Testis (tissue), 5 donors: ENCODE measurements at places on chromosomes 13 and 19.

GRCh38 chr19:52527956-52528351 is 486 bp downstream of the ZNF808 start:
- DNase-seq: no peak

- peak; percentile 75 for DNase-seq
Observed at GRCh38 chr13:27954406-27954851, 14.7 kb downstream of the CDX2 start.

- peak; percentile 70 for DNase-seq
Observed at GRCh38 chr19:17424743-17425365, 5.0 kb downstream of the MVB12A start.

DNA sequence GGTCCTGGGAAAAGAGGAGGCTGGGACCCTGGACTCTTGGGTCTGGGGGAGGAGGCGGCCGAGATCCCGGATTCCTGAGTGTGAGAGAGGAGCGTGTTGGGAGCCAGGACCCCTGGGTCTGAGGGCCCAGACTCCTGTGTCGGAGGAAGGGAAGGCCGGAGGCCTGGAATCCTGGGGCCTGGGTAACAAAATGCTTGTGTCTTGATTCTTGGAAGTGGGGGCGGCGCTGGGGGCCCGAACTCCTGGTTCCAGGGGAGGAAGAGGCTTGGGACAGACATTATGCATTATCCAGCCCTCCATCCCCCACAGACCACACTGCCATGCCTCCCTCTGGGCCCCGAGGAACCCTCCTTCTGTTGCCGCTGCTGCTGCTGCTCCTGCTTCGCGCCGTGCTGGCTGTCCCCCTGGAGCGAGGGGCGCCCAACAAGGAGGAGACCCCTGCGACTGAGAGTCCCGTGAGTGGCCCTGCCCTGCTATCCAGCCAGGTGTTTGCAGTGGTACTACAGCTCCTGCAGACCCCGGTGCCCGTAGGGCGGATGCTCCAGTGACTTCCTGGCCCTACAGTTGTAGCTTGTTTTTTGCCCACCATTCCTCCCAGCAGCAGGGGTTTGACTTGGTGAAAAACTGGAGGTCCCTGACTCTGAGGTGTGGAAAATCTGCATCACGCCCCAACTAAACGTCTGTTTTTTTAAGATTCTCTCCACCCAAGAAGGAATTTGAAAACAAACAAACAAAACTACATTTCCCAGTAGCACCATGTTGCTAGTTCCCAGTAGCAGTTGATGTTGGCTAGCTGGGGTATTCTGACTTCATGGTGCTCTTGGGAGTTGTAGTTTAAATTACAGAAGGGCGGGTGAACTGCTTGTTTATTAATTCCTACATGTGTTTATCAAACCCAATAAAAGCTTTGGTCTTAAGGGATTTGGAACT is 630 bp downstream of the NUCB1 start:
- DNase-seq: no peak

DNA sequence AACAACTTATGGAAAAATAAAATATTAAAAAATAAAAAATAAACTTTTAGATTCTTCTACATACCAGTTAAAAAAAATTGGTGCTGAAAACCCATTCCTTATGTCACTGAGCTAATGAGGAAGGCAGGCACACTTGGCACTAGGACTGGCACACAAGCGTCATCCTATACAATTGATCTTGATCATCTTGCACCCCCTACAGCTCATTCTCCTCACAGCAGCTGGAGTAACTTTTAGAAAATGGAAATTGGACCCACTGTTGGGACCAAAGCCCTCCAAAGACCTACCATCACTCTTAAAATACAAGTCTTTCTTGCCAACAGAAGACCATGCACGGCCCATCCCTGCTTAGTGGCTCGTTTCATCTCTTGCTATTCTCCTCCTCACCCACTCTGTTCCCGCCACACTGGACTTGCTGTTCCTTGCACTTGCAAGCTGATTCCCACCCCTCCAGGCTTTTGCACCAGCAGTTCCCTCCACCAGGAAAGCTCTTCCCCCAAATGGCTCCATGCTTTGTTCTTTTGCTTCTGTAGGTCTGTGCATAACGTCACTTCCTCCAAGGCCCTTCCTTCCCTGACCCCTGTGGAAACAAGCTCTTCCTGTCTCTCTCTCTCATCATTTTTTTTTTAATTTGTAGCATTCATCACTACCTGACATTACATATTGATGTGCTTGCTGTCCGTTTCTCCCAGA is 11.6 kb downstream of the CTU1 start:
- no peak for DNase-seq

- no peak for DNase-seq
Observed at GRCh38 chr13:28574617-28575142, 79.8 kb upstream of the FLT1 start.

DNA sequence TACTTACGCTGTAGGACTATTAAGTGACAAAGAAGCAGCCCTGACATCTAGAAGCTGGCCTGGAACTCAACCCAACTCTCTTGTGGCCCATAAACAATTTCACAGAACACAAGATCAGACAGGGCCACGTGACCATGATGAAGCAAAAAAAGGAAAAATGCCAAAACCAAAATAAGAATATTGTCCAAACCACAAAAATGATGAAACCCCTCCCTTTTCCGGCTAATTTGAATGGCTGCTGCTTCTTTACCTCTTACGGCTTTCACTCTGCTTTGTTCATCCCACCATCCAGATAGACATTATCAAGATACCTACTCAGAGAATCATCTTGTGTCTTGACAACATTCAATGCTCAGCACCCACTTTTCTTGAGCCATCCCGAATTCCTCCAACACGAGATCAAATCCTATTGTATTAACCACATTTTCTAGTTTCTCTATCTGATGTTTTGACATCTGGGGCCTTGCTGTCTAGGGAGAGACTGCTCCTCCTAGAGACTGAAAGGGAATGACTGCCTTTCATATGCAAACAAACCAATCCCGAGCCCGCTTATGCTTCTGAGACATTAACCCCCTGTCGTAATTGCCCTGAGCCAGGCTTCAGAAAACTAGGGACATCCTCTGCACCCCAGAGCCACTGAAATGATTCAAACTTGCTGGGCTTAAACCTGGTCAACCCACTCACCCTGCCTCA is 186.3 kb downstream of the TDRD3 start:
- no peak for DNase-seq

DNA sequence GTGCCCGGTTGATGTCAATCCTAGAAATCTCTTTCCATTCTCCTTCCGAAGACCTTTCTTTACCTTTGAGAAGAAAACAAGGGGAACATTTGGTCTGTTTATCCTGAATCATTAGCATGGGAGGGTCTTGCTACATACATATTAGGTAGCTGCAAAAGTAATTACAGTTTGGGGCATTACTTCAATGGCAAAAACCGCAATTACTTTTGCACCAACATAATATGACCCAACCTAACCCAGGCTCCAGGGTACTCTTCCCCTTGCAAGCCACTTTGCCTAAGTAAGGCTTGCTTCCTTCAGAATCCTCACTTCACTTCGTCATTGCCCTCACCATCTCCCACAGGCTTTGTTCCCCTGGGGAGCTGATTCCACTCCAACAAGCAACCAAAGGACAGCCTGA is 662.7 kb downstream of the DIAPH3 start:
- no peak for DNase-seq

DNA sequence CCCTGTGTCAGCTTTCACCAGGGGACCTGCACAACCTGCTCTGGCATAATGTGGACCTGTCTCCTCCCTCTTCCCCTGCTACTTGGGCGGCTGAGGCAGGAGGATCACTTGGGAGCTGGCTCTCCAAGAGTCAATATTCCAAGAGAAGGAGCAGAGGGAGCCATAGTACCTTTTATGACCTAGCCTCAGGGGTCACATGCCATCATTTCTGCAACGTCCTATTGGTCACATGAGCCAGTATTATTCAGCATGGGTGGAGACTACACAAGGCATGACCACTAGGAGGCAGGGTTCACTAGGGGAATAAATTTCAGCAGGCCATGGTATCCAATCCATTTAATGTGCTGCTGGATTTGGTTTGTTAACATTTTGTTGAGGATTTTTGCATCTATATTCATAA is 12.0 kb upstream of the SHFL start:
- no peak for DNase-seq

- peak; percentile 64 for DNase-seq
Observed at GRCh38 chr13:98144027-98144741, 1.3 kb downstream of the FARP1 start.

- no peak for DNase-seq
Observed at GRCh38 chr13:37777676-37778075, 91.9 kb downstream of the TRPC4 start.

- no peak for DNase-seq
Observed at GRCh38 chr19:8449830-8450229, 5.1 kb downstream of the HNRNPM start.

- no peak for DNase-seq
Observed at GRCh38 chr13:111907341-111907880, 159.5 kb upstream of the SOX1 start.

- DNase-seq: peak; percentile 93
Observed at GRCh38 chr19:2495130-2495641, 19.3 kb downstream of the GADD45B start.

GRCh38 chr19:11633223-11633622 is 35.9 kb downstream of the ZNF627 start:
- no peak for DNase-seq

DNA sequence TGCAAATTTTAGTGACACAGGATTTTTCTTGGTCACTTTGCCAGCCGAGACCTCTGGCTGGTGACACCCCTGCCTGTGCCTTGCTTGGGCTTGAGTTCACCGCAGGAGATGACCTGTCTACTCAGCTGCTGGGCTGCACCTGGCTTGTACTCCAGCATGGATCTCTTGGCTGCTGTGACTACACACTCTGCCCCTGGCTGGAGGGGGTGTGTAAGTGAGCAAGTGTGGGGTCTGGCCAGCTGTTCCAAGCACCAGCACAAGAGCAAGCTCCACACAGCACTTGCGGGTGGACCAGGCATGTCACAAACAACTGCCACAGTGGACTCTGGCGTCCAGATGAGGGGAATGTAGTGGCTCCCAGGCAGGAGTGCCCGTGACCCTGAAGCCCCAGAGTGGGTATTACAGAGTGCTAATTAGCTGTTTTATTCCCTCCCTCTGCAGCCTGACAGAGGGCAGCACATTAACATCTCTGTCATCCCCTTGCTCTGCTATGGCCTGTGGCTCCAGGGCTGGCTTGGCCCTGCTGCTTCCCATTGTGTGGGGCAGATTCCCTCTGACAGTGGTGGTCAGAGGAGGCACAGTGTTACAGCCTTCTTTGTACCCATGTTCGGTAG is 1387.2 kb downstream of the OLFM4 start:
- no peak for DNase-seq

GRCh38 chr13:72808917-72809500 is 27.1 kb downstream of the PIBF1 start:
- no peak for DNase-seq

GRCh38 chr13:50511877-50512341 is 331.6 kb downstream of the DLEU7 start:
- DNase-seq: no peak

GRCh38 chr19:10983026-10983425 is 22.2 kb downstream of the SMARCA4 start:
- no peak for DNase-seq

DNA sequence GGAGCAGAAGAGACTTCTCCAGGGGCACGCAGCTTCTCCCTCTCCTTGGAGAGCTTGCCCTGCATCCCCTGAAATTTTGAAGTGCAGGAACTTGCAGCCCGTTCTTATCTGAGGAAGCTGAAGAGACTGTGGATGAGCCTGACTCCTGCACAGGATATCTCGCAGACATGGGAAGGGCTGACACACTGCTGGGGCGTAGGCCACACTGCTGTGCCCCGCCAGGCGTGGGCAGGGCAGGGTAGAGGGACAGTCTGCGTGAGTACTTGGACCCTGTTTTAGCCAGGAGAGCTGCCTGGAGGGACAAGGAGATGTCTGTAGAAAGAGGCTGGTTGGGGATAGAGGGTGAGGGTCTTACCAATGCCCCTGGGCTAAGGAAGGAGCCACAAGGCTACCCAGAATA is 353.7 kb upstream of the NBEA start:
- no peak for DNase-seq

DNA sequence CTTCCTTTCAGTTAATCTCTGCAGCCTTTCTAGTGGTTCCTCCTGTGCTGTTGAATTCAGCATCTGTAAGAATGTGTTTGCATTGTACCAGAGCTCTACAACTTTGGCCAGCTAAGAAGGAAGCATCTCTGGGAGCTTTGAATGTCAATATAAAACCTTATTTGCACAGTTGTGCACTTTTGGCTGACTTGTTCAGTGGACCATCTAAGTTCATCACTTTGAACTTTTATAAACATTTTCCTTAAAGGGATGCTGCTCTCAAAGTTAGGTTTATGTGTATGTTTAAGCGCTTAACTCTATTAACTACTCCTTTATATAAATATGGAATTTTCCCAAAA is 15.6 kb downstream of the POLR1D start:
- DNase-seq: no peak

DNA sequence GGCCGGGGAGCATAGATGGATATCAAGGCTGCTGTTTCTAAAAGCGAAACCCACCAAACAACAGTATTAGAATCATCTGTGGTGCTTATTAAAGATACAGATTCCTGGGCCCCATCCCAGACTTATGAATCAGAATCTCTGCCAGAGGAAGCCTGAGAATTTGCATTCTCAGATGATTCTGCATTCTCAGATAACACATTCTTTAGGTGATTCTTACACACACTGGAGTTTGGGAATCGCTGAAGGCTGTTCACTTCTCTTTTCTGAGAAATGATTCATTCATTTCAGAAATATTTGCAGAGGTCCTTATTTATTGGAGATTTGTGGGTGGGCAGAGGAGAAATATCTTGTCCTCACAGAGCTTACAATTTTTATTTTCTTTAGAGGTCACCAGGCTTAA is 24.4 kb downstream of the ALOX5AP start:
- no peak for DNase-seq

GRCh38 chr19:18205200-18205892 is 1.5 kb upstream of the RAB3A start:
- peak; percentile 85 for DNase-seq

- peak; percentile 67 for DNase-seq
Observed at GRCh38 chr19:679418-680286, 3.5 kb downstream of the FSTL3 start.
